ENCODE measurements at places on chromosomes 11 and 22.
A peak's percentile ranks its signal among the peaks of the same experiment; 100 is the strongest.

- no peak for DNase-seq
Measured at GRCh38 chr11:112455791-112456190, 195.1 kb upstream of the PLET1 start.

DNA sequence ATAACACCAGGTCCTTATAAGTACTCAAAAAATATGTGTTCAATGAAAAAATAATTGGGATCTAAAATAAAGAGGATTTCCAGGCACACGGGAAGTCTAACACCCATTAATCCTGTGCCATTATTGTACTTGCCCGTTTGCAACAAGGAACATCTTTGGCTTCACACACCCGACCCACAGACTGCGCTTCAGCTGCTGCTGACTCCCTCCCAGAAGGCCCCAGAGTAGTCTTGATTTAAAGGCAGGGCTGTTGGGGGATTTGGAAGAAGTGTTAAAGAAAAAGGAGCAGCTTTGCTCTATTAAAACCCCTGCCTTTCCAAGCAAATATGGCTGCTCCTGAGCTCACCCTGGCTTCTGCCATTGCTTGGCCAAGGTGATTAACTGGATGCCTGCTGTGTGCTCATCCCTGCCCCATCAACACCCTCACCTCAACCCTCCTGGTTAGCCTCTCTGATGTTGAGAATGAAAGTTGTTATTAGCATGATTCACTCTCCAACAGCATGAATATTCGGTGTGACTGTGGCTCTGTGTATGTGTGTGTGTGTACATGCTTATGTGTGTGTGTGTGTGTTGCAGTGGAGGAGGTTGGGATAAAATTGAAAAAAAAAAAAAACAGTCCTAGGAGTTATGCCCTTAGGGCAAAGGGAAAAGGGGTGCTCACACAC lies 76.1 kb downstream of the KIRREL3 start:
- no peak for DNase-seq

DNA sequence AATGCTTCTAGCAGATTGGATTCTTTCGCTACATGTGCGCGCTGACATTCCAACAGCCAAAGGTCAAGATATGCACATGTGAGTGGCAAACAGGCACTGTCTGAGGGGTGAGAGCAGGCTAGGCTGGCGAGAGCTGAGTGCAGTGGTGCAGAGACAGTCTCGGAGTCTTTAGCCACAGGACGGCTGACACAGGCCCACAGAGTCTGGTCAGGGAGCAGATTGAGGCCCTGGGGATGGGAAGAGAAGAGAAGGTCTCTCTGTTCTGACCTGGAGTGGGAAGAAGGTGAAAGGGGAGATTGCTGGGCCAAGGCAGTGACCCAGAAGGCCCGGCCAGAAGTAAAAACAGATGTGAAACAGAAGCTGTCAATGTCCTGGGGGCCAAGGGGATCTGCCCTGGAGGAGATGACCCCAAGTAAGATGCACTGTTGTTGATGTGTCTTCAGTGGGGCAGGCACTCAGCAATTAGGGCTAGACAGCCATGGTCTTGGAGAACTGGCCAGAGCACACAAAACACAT lies 197.8 kb downstream of the ETS1 start:
- DNase-seq, result no peak

- DNase-seq, result no peak
Measured at GRCh38 chr22:38353701-38354100, 36.5 kb upstream of the CSNK1E start.

GRCh38 chr11:113789675-113790320 lies 10.2 kb downstream of the CLDN25 start:
- DNase-seq, result no peak

GRCh38 chr22:24105631-24106030 lies 75.7 kb upstream of the SUSD2 start:
- no peak for DNase-seq

- no peak for DNase-seq
Measured at GRCh38 chr11:8102965-8103364, 22.0 kb downstream of the TUB start.

GRCh38 chr11:134252346-134253187 lies 585 bp downstream of the THYN1 start:
- DNase-seq, result peak; percentile 15

DNA sequence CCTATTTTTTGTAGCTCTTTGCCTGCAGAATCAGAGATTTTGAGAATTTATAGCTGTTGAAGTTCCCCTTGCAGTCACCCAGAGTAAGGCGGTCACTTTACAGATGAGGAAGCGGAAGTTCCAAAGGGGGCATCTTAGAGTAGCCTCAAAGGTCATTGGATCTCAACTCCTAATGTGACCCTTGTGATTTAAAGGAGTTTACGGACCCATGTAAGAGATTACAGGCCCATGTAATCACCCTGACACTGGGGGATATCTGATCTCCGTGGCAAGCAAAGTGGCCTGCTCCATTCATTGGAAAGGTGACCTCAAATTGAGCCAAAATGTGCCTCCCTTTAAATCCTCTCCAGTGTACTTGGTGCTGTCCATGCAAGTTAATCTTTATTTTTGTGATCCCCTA lies 15.7 kb downstream of the P2RX3 start:
- DNase-seq, result no peak

DNA sequence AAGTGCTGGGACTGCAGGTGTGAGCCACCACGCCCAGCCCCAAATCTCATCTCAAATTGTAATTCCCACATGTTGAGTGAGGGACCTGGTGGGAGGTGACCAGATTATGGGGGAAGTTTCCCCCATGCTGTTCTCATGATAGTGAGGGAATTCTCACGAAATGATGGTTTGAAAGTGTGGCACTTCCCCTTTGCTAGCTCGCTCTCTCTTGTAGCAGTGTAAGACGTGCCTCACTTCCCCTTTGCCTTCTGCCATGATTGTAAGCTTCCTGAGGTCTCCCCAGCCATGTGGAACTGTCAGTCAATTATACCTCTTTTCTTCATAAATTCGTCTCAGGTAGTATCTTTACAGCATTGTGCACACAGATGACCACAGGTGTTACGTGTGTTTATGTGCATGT lies 357.8 kb downstream of the CADM1 start:
- no peak for DNase-seq

DNA sequence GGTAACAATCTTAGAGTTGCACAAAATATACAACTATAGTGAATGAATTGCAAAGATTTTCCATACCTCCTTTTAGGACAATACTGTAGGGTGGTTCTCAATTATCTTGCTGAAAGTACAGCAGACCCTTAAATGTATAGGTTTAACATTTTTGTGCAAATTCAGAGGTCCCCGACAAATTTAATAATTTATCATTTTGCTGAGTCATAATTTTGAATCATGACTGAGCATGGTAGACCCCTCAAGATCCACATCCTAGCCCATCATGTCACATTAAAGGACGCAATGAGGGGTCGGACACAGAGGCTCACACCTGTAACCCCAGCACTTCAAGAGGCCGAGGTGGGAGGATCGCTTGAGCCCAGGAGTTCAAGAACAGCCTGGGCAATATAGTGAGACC lies 43.5 kb downstream of the OSBP start:
- DNase-seq, result no peak

DNA sequence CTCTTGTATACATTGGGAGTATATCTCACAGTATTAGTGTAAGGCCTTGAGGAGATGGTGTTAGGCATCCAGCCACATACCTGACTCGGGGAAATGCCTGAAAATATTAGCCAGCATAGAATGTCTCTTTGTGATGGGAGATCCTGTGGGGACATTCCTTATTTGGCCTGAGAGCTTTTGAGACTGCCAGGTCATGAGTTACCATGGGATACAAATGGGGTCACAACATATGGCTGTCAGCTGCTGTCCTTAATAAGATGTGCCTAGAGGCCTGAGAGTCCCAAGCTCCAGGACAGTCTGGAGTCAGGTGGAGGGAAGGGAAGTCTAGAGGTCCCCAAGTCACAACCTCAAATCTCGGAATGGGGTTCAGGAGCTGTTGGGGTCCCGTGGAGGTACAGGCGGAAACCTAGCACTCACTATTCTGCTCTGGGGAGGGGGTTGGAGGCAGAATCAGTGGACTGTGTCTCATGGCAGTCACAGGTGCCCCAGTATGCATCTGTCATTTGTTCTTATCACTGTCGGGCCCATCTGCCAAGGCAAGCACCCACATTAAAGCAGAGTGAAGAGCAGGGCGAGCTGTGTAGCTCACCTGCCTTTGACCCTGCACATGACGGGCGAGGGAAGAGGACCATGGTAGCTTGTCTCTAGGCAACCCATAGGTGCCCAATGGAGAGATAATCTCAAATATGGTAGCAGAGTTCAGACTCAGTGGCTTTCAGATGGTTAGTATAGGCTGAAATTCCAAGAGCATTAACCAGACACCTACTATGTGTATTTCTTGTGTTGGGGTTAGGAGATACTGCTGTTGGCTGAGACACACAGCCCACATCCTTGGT lies 29.9 kb downstream of the KCNQ1OT1 start:
- no peak for DNase-seq

DNA sequence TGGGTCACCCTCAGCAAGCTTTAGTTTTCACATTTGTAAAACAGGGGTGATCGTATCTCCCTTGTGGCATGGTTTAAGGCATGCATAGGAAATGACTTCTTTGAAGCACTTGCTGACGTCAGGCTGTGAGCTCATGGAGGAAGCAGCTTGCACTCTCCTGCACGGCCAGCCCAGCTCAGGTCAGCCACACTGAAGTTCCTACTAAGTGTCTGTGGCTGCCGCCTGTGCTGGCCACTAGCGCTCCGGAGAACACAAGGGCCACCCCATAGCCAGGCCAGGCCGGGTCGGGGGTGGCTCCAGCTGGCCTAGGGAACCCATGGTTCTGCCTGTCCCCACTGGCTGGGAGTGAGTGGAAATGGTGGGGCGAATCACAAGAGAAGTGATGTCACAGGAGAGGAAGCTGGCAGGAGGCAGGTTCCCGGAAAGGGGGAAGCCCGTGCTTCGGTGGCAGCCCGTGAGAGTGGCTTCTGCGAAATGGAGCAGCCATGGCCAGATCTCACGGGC lies 28.2 kb downstream of the KCTD17 start:
- peak; percentile 75 for DNase-seq

GRCh38 chr11:2267306-2267850 lies 3.0 kb downstream of the ASCL2 start:
- DNase-seq, result no peak

DNA sequence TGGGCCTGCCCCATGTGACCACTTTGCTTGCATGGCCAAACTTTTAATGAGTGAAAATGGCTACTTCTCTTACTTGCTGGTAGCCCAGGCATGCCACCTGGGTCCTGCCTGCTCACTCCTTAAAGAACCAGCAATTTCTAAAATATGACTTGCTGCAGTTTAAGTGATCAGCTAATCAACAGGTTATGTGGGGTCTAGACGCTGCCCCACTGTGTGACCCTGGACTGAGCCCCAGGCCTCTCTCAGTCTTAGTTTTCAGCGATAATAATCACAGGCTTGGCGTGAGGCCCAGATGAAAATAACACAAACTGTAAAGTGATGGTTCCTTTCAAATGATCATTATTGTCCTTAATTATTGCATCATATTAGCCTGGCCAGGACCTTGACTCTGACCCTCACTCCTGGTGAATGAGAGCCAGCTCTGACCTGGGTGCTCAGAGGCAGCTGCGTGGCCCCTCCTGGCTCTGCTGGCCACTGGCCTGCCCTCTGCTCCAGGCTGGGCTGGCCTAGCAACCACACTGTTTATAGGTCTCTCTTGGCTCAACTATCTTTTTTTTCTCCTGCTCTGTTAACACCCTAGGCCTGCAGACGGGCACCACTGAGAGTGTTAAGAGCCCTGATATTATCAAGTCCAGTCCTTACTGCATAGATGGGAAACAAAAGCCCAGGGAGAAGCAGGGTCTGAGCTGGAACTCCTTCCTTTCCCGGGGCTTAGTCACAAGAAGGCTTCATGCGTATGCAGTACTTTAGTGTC lies 89.7 kb downstream of the RRM1 start:
- no peak for DNase-seq

- DNase-seq, result no peak
Measured at GRCh38 chr11:69239641-69240040, 54.3 kb upstream of the MYEOV start.

- no peak for DNase-seq
Measured at GRCh38 chr11:117185736-117186430, 7.3 kb downstream of the SIDT2 start.

- no peak for DNase-seq
Measured at GRCh38 chr22:20093418-20094196, 13.6 kb downstream of the DGCR8 start.

- DNase-seq, result no peak
Measured at GRCh38 chr22:39522567-39523300, 2.4 kb downstream of the ATF4 start.

- no peak for DNase-seq
Measured at GRCh38 chr22:24379536-24379935, 47.9 kb upstream of the ADORA2A start.

DNA sequence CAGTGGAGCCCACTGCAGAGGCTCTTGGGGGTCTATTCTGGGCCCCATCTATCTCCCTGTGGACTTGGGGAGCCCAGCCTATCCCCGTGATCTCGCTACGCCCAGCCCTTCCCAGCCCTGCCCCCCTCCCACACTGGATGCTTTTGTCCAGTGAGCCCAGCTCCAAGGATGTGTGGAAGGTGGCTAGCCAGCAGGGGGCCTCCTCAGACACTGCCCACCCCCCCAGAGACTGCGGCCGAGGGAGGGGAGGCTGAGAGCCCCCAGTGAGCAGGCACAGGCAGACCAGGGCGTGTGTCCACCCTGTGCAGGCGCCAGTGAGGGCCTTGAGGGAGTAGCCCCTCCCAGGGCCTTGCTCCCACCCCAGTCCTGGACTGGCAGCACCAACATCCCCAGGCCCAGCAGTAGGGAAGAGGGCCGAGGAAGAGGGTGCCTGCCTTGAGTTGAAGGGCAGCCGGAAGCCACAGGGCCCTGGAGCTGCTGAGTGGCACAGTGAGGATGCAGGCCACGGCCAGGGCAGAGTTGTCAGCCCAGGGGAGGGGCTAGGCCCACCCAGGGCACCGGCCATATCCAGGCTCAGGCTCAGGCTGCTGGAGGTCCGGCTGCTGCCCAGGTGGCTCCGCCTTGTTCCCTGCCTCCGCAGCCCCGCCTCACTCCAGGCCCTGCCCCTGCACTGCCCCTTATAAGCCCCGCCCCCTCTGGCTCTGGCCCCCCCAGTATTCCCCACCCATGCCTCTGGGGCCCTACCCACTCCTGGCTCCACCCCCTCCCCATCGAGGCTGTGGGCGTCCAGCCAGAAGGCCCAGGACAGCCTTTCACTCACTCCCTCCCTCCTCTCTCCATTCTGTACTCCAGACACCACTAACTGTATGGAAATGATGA lies 28.0 kb downstream of the MOB2 start:
- DNase-seq, result no peak

DNA sequence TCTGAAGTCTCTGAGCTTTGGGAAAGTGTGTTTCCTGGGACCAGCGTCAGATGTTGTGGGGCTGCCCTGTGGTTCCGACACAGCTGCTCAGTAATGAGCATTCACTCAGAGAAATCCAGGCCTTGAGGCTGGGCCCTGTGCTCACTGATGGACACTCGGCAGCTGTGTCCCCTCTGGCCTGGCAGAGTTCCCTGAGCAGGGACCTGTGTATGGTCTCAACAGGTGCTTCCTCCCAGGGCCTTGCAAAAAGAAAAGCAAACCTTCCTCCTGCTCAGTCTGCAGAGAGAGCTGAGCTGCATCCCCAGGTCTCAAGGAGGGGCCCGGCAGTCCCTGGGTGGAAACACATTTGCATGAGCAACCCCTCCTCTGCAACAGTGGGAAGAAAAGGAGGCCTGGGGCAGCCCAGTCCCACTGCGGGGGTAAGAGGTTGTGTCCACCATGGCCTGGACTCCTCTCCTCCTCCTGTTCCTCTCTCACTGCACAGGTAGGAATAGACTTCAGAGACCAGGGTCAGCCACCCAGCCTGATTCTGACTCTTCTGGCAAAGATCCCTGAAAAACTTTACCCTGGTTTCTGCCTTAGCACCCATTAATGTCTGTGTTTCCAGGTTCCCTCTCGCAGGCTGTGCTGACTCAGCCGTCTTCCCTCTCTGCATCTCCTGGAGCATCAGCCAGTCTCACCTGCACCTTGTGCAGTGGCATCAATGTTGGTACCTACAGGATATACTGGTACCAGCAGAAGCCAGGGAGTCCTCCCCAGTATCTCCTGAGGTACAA lies 131.2 kb downstream of the VPREB1 start:
- DNase-seq, result no peak
